IPS-NIHi11 (cell line): ENCODE measurements at places on chromosomes 7 and 10.
A peak's percentile ranks its signal among the peaks of the same experiment; 100 is the strongest.

DNA sequence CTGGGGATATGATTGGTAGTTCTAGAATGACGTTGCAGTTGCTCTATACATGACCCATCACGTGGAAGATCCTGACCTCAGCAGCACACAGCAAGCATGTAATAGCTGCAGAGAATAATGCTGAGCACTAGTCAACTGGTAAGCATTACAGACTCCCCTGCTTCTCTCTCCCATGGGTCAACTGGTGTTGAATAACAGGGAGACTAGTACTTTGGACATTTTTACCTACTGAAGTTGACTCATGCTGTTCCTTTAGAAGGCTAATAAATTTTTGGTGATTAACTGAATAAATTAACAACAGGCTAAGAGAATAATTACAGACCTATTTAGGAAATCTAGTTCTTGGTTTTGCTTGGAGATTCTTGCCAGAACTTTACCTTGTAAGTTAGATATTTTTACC is 234.1 kb downstream of the AUTS2 start:
- no peak for DNase-seq

DNA sequence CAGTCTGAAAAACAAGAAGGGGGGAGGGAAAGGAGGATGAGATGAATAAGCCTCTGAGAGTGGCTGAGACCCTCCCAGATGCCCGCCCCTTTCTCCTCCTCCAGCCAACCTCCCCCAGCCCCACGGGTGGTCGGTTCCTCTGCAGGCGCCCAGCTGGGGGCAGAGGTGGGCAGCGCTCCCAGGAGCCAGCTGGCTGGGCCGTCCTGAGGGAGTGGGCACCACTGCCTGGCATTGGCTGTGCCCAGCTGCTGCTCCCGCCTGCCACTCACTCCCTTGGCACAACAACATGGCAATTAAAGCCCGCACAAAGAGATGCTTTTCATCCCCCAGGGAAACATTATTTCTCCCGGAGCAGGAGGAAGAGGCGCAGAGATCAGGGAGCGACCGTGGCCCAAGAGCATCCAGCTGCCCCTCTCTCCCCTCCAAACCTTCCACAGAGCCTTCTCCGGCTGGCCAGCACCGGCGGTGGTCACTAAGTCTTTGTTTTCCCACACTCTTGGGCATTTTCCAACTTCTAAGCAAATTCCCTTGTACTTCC is 107.2 kb downstream of the SPDYE5 start:
- peak; percentile 76 for DNase-seq

GRCh38 chr7:115060095-115060870 is 138.4 kb downstream of the MDFIC start:
- no peak for DNase-seq

DNA sequence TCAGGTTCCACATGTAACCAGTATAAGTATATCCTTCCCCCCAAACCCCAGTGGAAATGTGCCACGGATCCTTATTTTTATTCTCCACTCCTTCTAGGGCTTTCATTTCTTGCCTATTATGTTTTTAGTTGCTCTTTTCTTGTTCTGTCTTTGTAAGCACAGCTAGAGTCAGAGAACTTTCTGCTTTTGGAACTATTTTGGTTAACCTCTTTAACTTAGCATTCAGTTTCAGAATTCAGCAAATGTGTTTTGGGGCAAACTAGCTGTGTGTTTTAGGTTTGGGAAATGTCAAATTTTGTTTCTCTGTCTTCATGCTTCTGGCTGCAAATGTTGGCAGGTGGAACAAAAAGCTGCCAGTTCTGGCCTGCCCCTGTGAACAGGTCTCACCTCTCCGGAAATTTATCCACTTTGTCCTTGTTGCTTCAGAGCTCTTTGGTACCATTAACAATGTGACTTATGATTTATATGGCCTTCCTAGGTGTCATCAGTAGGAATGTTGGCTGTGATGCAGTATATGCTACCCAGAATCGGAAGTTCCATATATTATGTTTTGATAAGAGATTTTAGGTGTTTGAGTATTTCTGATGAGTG is 156.1 kb downstream of the ADK start:
- no peak for DNase-seq

DNA sequence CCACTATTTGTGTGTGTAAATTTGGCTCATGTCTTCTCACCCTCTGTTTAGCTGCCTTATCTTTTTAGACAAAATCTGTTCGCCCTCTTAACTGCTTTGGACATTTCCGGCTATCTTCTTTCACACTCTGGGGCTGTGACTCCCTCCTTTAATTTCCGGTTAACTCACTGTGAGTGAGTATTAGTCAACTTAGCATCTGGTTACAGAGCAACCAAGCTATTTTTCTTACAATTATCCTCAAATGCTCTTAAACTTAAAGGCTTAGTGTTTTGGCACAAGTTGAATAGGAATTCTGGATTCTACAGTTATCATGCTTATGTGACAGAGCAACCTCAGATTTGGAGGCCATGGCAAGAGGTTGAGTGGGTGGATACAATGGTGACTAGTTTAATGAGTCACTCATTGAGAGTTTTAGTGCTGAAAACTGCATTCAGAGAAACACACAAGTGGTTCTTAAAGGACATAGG is 177.6 kb upstream of the SEMA3A start:
- no peak for DNase-seq

DNA sequence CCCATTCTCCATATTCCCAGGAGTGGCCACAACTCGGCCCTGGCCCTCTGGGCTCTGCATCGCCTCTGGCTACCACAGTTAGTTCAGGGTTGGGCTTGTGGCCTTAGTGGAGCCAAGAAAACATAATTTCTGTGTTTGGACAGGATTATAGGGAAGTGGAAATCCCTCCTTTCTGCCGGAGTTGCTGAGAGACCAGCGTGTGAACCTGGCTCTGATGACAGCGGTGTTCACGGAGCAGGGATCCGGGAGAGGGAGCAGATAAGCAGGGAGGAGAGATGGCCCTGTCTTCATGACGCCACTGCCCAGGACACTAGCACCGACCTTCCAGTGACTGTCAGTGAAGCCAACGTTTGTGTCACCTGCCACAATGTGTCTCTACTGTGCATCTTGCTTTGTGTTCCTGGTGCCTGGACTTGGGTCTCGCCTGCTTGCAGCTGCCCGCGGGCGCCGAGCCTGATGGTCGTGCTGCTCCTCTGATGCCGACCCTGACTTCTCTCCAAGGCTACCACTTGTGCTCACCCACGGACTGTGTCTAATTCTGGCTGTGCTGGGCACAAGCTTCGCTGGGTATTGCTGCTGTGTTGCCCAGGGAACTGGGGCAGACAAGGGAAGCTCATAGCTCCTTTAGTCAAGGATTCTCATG is 67.0 kb upstream of the VIPR2 start:
- no peak for DNase-seq

GRCh38 chr10:62627983-62628382 is 176.5 kb upstream of the ADO start:
- no peak for DNase-seq

GRCh38 chr7:18702071-18702829 is 206.7 kb downstream of the HDAC9 start:
- DNase-seq: no peak

- no peak for DNase-seq
Measured at GRCh38 chr10:129120441-129120840, 346.6 kb upstream of the MGMT start.

DNA sequence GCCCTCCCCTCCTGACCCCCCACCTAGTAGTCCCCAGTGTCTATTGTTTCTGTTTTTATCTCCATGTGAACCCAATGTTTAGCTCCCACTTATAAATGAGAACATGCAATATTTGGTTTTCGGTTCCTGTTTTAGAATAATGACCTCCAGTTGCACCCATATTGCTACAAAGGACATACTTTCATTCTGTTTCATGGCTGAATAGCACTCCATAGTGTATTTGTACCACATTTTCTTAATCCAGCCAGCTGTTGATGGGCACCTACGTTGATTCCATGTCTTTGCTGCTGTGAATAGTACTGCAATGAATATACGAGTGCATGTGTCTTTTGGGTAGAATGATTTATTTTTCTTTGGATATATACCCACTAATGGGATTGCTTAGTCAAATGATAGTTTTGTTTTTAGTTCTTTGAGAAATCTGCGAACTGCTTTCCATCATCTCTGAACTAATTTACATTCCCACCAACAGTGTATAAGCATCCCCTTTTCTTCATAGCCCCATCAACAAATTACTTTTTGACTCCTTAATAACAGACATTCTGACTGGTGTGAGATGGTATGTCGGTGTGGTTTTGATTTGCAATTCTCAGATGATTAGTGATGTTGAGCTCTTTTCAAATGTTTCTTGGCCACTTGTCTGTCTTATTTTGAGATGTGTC is 128.4 kb upstream of the PHYHIPL start:
- no peak for DNase-seq

DNA sequence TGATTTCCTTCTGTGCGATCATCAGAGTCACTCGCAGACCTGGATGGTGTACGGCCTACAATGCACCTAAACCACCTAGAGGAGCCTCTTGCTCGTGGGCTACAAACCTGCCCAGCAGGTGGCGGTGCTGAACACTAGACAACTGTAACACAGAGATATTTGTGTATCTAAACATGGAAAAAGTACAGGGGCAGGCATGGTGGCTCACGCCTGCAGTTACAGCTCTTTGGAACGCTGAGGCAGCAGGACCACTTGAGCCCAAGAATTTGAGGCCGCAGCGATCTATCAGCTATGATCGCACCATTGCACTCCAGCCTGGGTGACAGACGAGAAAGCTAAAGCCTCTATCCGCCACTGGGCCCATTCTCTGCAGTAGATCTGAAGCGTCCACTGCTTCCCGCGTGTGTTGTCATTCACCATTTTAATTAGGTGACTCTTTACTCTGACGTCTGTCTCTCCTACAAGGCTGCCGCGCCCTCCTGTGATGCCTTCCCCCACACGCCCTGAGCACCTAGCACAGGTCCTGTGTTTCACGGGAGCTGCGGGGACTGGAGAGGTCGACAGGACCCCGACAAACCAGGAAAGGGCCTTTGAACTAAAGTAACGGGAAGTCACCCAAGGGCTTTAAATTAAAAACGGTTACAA is 774 bp downstream of the TUBGCP2 start:
- DNase-seq: peak; percentile 73

GRCh38 chr7:151429560-151430331 is 10.2 kb downstream of the CRYGN start:
- DNase-seq: peak; percentile 70
